Testis (tissue), 5 donors: ENCODE measurements at places on chromosomes 6 and 20. TPM values are rescaled to one million over a fixed set of nuclear protein-coding genes. Genes with fewer than 3 reads are reported as not detected.

DNA sequence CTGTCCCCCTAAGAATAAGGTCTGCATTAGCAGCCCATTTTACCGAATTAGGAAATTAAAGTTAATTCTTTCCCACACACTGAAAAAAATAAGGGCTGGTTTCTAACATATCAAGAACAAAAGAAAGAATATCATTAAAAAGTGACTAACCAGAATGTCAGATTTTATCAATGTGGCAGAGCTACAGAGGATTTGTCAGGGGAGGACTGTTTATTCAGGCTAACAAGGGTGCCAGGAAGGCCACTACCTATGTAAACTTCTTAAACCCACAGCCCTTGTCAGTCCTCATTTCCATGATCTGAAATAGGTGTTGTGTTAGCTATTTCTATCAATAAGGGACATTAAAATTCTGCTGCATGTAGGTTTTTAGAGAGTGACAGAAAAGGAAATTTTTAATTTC is 76.4 kb downstream of the BACH2 start:
- DNase-seq: no peak
- no peak overlapping the region for H3K4me3 ChIP-seq
- H3K27me3 ChIP-seq: no peaks in the 10 kb centered on the region

DNA sequence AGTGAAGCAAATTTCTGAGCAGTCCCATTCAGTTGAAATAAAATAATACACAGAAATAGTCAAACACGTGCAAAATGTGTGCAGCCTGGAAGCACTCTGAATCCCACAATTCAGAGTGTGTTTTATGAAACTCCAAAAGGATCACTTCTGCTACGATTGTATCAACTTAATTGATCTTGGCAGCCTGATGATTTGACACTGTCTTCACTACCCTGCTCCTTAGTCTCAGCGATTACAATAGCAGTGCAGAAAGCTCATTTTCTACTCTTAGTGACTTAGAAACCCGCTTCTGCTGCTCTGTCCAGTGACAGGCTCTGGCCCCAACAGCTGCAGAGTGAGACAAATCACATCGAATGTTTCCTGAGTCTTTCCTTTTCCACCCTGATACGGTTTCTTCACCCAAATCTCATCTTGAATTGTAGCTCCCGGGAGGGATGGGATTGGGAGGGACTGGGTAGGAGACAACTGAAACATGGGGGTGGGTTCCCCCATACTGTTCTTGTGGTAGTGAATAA is 16.2 kb upstream of the EMILIN3 start:
- no peak overlapping the region for H3K27ac ChIP-seq
- no peaks in the 10 kb centered on the region for H3K27me3 ChIP-seq
- no peaks in the 10 kb centered on the region for H3K36me3 ChIP-seq
- peaks cover 19% of the 10 kb centered on the region for H3K4me1 ChIP-seq

DNA sequence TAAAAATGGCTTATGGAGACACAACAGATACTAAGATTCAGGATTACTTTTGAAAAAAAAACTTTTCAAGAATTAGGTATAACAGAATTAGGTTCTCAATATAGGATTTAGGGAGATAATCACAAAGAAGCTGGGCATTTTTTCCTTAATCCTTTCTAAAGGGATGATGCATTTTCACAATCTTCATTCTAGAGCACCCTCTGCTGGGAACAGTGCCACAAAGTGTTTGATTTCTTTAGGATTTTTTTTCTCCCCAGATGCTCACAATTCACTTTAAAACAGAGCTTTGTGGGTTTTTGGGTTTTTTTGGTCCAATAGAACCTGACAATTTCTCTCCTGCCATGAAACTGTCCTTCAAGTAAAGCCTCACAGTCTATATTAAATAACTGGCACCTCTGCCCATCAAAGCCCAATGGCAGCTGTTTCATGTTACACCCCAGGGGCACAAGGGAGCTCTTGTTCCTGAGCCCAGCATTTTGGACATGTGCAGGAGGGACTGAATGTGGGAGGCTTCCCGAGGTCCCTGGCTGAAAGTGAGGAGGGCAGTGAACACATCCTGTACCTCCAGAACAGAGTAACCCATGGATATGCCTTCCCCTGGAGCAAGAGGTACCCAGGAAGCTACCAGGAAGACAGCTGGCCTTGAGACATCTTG is 39.7 kb downstream of the PREP start:
- H3K36me3 ChIP-seq: no peaks in the 10 kb centered on the region
- H3K4me1 ChIP-seq: peaks cover 19% of the 10 kb centered on the region
- peak; percentile 22 for DNase-seq
- peak overlapping the region; percentile 39 for H3K27ac ChIP-seq

GRCh38 chr6:83514866-83515466 is 2.6 kb downstream of the PRSS35 start:
- no peak overlapping the region for H3K4me3 ChIP-seq
- H3K4me1 ChIP-seq: peaks cover 2% of the 10 kb centered on the region
- no peaks in the 10 kb centered on the region for H3K36me3 ChIP-seq

The FERMT1 gene
- 5.7 TPM for total RNA-seq

DNA sequence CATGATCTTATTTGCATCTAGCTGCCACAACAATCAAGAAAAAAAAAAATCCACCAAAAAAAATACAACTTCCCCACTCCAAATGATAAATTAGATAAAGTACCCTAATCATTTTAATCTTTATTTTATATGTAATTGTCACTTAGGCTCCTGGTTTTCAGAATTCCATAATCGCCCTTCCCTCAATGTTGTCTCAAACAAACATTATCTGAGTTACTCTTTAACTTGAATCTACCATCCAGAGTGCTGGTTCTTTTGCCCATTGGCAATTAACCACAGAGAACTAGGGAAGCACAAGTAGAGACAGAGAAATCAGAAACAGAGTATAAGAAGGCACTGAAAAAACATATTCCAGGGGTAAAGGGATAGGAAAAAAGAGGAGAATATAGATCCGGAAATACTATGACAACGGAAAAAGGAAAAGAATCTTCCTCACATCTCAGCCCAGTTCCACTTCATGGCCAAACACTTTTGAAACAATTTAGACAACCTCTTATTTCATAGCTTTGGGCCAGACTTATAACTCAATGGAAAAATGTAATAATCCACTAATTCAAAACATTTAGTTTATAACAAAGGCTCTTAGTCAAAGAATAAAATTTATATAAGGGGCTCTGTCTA is 861 bp upstream of the NHSL1 start:
- H3K27ac ChIP-seq: no peak overlapping the region
- no peak overlapping the region for H3K4me3 ChIP-seq
- DNase-seq: no peak

The C6orf52 gene
- 7.9 TPM for total RNA-seq

GRCh38 chr20:38706509-38706908 is 17.8 kb upstream of the SLC32A1 start:
- H3K4me1 ChIP-seq: no peaks in the 10 kb centered on the region
- no peaks in the 10 kb centered on the region for H3K36me3 ChIP-seq
- no peak overlapping the region for H3K27ac ChIP-seq
- DNase-seq: no peak

GRCh38 chr6:108712946-108713345 is 135.3 kb upstream of the ARMC2 start:
- no peaks in the 10 kb centered on the region for H3K27me3 ChIP-seq
- no peak for DNase-seq
- peaks cover 3% of the 10 kb centered on the region for H3K4me1 ChIP-seq

GRCh38 chr6:23608931-23609435 is 517.0 kb upstream of the NRSN1 start:
- DNase-seq: no peak
- H3K4me1 ChIP-seq: no peaks in the 10 kb centered on the region
- no peak overlapping the region for H3K27ac ChIP-seq
- H3K36me3 ChIP-seq: no peaks in the 10 kb centered on the region

- no peak for DNase-seq
- H3K36me3 ChIP-seq: no peaks in the 10 kb centered on the region
- no peak overlapping the region for H3K27ac ChIP-seq
- peaks cover 19% of the 10 kb centered on the region for H3K4me1 ChIP-seq
- no peaks in the 10 kb centered on the region for H3K27me3 ChIP-seq
- H3K4me3 ChIP-seq: peak overlapping the region; percentile 36
Measured at GRCh38 chr6:1315560-1316386, 3.9 kb downstream of the FOXQ1 start.

DNA sequence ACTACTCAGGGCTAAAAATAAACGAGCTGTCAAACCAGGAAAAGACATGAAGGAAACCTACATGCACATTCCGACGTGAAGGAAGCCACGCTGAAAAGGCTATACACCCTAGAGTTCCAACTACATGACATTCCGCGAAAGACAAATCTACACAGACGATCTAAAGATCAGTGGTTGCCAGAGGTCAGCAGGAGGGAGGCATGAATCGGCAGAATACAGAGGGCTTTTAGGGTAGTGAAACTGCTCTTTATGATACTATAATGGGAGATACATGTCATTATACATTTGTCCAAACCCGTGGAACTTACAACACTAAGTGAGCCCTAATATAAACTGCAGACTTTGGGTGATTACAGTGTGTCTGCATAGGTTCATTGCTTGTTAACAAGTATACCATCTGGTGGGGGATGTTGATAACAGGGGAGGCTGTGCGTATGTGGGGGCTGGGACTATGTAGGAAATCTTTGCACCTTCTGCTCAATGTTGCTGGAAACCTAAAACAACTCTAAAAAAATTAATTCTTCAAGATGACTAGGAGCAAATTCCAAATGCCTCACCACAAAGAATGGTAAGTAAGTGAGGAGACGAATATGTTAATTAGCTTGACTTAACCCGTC is 132.2 kb upstream of the CDH4 start:
- no peaks in the 10 kb centered on the region for H3K27me3 ChIP-seq
- no peak for DNase-seq
- H3K27ac ChIP-seq: no peak overlapping the region
- no peaks in the 10 kb centered on the region for H3K4me1 ChIP-seq

GRCh38 chr6:48826901-48827701 is 636.0 kb downstream of the MMUT start:
- DNase-seq: no peak
- H3K27ac ChIP-seq: no peak overlapping the region
- no peaks in the 10 kb centered on the region for H3K4me1 ChIP-seq
- no peaks in the 10 kb centered on the region for H3K36me3 ChIP-seq

The CALHM4 gene
- total RNA-seq: 0.25 TPM

GRCh38 chr20:19070681-19071445 is 141.6 kb upstream of the SLC24A3 start:
- H3K27ac ChIP-seq: no peak overlapping the region
- no peaks in the 10 kb centered on the region for H3K36me3 ChIP-seq
- H3K27me3 ChIP-seq: no peaks in the 10 kb centered on the region
- H3K4me3 ChIP-seq: no peak overlapping the region
- H3K4me1 ChIP-seq: no peaks in the 10 kb centered on the region

- DNase-seq: no peak
- no peak overlapping the region for H3K4me3 ChIP-seq
- H3K4me1 ChIP-seq: peaks cover 36% of the 10 kb centered on the region
- no peak overlapping the region for H3K27ac ChIP-seq
Measured at GRCh38 chr20:36777167-36777566, 3.6 kb upstream of the DSN1 start.

GRCh38 chr6:6474170-6474920 is 114.2 kb upstream of the LY86 start:
- H3K36me3 ChIP-seq: no peaks in the 10 kb centered on the region
- no peak overlapping the region for H3K27ac ChIP-seq
- no peak for DNase-seq
- no peaks in the 10 kb centered on the region for H3K27me3 ChIP-seq
- no peak overlapping the region for H3K4me3 ChIP-seq
- no peaks in the 10 kb centered on the region for H3K4me1 ChIP-seq

GRCh38 chr20:38460040-38460623 is 12.5 kb upstream of the RALGAPB start:
- no peaks in the 10 kb centered on the region for H3K4me1 ChIP-seq
- H3K27ac ChIP-seq: no peak overlapping the region
- no peak overlapping the region for H3K4me3 ChIP-seq
- H3K27me3 ChIP-seq: no peaks in the 10 kb centered on the region
- no peak for DNase-seq
- no peaks in the 10 kb centered on the region for H3K36me3 ChIP-seq

GRCh38 chr20:57426271-57426689 is 35.1 kb downstream of the RBM38 start:
- no peak overlapping the region for H3K27ac ChIP-seq
- no peak overlapping the region for H3K4me3 ChIP-seq
- DNase-seq: no peak
- no peaks in the 10 kb centered on the region for H3K36me3 ChIP-seq
- H3K4me1 ChIP-seq: peaks cover 13% of the 10 kb centered on the region
- H3K27me3 ChIP-seq: no peaks in the 10 kb centered on the region

- no peak for DNase-seq
- H3K27me3 ChIP-seq: no peaks in the 10 kb centered on the region
- H3K36me3 ChIP-seq: no peaks in the 10 kb centered on the region
- peaks cover 4% of the 10 kb centered on the region for H3K4me1 ChIP-seq
Measured at GRCh38 chr6:169650959-169651292, 50.9 kb downstream of the WDR27 start.

DNA sequence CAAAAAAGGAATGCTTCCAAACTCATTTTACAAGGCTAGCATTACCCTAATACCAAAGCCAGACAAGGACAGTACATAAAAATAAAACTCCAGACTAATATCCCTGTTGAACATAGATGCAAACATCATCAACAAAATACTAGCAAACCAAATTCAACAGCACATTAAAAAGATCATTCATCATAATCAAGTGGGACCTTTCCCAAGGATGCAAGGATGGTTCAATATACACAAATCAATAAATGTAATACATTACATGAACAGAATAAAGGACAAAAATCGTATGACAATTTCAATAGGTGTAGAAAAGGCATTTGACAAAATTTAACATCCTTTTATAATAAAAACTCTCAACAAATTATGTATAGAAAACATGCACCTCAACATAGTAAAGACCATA is 66.6 kb upstream of the CNR1 start:
- no peaks in the 10 kb centered on the region for H3K4me1 ChIP-seq
- no peak overlapping the region for H3K27ac ChIP-seq
- no peak overlapping the region for H3K4me3 ChIP-seq
- H3K36me3 ChIP-seq: no peaks in the 10 kb centered on the region
- no peak for DNase-seq

The MAP3K5 gene
- total RNA-seq: 46.1 TPM

- no peaks in the 10 kb centered on the region for H3K27me3 ChIP-seq
- H3K27ac ChIP-seq: peak overlapping the region; percentile 97
- peak; percentile 28 for DNase-seq
- H3K4me1 ChIP-seq: peaks cover 22% of the 10 kb centered on the region
- no peaks in the 10 kb centered on the region for H3K36me3 ChIP-seq
- H3K4me3 ChIP-seq: no peak overlapping the region
Measured at GRCh38 chr20:50415021-50415515, 95.1 kb upstream of the PTPN1 start.

DNA sequence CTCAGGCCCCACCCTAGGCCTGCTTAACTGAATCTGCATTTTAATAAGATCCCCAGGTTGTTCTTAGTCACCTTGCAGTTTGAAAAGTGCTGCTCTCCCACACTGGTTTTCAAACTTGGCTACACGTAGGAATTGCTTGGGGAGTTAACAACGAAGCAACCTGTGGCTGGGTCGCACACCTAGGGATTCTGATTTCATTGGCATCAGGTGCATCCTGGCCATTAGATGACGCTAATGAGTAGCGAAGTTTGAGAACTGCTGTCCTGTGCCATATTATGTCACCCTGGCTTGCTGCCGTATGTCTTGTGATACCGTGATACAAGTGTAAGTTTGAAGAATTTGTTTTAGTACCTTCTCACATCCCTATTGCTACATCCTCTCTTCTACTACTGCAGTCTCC is 28.2 kb upstream of the FUCA2 start:
- H3K4me3 ChIP-seq: no peak overlapping the region
- DNase-seq: no peak
- no peaks in the 10 kb centered on the region for H3K4me1 ChIP-seq
- no peak overlapping the region for H3K27ac ChIP-seq

GRCh38 chr6:4446982-4447381 is 311.6 kb upstream of the ECI2 start:
- H3K27me3 ChIP-seq: no peaks in the 10 kb centered on the region
- no peaks in the 10 kb centered on the region for H3K4me1 ChIP-seq
- H3K4me3 ChIP-seq: no peak overlapping the region
- H3K27ac ChIP-seq: no peak overlapping the region
